ENCODE measurements at places on chromosomes 3 and 15.

DNA sequence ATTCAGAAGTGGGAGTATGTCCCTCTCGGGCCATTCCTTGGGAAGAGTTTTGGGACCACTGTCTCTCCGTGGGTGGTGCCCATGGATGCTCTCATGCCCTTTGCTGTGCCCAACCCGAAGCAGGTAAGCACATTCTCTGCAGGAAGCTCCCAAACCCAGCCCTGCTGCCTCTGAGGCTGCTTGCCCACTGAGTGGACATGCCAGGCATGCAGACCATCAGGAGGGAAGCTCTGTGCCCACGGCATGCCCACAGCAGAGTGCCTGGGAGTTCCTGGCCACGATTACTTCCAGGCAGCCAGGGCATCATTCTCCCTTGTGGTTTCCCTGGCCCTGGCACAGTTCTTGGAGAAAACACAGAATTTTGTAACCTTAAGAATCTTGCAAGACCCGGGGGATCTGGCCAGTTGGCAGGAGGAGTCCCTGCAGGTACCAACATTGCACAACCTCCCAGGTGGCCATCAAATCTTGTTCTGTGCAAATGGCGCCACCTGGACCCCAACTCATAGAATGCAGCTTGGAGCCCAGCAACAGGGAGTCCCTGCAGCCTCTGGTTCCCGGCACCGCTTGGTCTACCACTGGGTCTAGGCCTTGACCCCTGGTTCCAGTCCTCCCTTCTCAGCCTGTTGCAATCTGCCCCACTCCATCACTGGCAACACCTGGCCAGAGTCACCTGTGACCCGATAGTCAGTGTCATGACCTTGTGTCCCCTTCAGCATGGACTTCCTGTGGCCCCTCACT is 20.4 kb downstream of the FAH start:
- no peaks in the 10 kb centered on the region for H3K27me3 ChIP-seq
- peaks cover 53% of the 10 kb centered on the region for H3K4me1 ChIP-seq
- DNase-seq: peak; percentile 15
- peaks cover 36% of the 10 kb centered on the region for H3K36me3 ChIP-seq
- H3K4me3 ChIP-seq: no peak overlapping the region

- H3K27me3 ChIP-seq: peaks cover 21% of the 10 kb centered on the region
- no peak overlapping the region for H3K4me3 ChIP-seq
- H3K36me3 ChIP-seq: no peaks in the 10 kb centered on the region
- no peak for DNase-seq
Observed at GRCh38 chr3:126582311-126582710, 23.6 kb upstream of the C3orf22 start.

DNA sequence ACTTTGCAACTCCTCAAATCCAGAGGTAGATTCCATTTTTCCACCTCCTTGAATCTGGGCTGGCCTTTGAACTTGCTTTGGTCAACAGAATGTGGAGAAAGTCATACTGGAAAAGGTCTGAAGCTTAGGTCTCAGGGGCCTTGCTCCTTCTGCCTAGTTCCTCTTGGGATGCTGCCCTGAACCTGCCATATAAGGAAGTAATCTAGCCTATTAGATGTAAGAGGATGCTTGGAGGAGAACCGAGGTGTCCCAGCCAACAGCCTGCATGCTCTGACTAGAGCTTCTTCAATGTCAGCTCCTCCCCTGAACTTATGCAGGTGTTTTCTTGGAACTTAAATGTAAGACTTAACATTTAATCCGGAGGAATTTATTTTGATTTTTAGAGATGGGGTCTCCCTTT is 2.0 kb upstream of the TMED3 start:
- H3K27ac ChIP-seq: no peak overlapping the region
- peaks cover 25% of the 10 kb centered on the region for H3K4me1 ChIP-seq
- no peak overlapping the region for H3K4me3 ChIP-seq
- DNase-seq: no peak

DNA sequence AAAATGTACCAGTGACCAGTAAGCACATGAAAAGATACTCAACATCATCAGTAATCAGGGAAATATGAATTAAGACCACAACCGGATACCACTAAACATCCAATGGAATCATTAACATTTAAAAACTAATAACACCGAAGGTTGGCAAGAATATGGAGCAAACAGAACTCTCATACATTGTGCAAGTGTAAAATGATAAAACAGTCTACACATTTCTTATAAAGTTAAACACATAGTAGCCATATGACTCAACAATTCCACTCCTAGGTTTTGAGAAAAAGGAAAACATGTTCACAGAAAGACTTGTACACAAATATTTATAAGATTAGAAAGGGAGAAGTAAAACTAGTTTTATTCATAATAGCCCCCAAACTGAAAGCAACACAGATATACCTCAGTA is 60.3 kb upstream of the SLCO2A1 start:
- no peak overlapping the region for H3K27ac ChIP-seq
- H3K4me1 ChIP-seq: peaks cover 41% of the 10 kb centered on the region
- H3K27me3 ChIP-seq: peaks cover 2% of the 10 kb centered on the region
- no peak overlapping the region for H3K4me3 ChIP-seq

- H3K4me1 ChIP-seq: peaks cover 47% of the 10 kb centered on the region
- peak within 1 kb of the TSS; percentile 80 for H3K4me3 ChIP-seq
- H3K36me3 ChIP-seq: peaks cover 16% of the 10 kb centered on the region
- H3K27ac ChIP-seq: peak within 1 kb of the TSS; percentile 94
- H3K27me3 ChIP-seq: peaks cover 11% of the 10 kb centered on the region
Observed at GRCh38 chr3:45688882-45689786, at the start of gene SACM1L. SACM1L (plus strand) TSS chr3:45689396; CDS start chr3:45689466, 70 bp downstream.

- peaks cover 8% of the 10 kb centered on the region for H3K4me1 ChIP-seq
- DNase-seq: peak; percentile 45
- H3K36me3 ChIP-seq: no peaks in the 10 kb centered on the region
- peaks cover 14% of the 10 kb centered on the region for H3K27me3 ChIP-seq
- no peak overlapping the region for H3K4me3 ChIP-seq
- no peak overlapping the region for H3K27ac ChIP-seq
Observed at GRCh38 chr3:39275052-39275451, 4.8 kb downstream of the CX3CR1 start.

GRCh38 chr3:135023996-135024658 is 229.1 kb downstream of the EPHB1 start:
- no peak overlapping the region for H3K27ac ChIP-seq
- H3K36me3 ChIP-seq: no peaks in the 10 kb centered on the region
- H3K4me3 ChIP-seq: no peak overlapping the region
- peaks cover 2% of the 10 kb centered on the region for H3K27me3 ChIP-seq
- DNase-seq: no peak

- no peaks in the 10 kb centered on the region for H3K36me3 ChIP-seq
- H3K4me3 ChIP-seq: no peak overlapping the region
- H3K4me1 ChIP-seq: no peaks in the 10 kb centered on the region
- H3K27ac ChIP-seq: no peak overlapping the region
- no peaks in the 10 kb centered on the region for H3K27me3 ChIP-seq
Observed at GRCh38 chr3:59876533-59877062, 826.8 kb upstream of the CFAP20DC start.

Measured in HFFc6 (cell line).